ENCODE measurements at places on chromosomes 11 and 22.

DNA sequence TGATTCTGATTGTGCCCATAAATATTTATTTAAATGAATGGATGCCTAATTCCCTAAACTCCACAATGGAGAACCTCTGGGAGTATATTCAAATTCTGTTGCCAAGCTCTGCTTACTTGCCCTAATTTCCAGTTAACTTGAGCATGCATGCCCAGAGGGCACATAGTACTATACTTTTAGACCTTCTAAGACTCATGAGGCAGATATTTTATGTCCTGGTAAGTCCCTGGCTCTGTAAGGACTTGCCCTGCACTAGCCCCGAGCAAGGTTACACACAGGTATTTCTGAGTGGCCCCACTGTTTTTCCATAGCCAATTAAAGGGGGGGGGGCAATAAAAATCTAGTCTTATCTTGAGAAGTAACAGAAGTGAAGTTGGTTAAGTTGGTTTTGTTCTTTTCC lies 21.1 kb upstream of the CAPRIN1 start:
- no peak for DNase-seq

DNA sequence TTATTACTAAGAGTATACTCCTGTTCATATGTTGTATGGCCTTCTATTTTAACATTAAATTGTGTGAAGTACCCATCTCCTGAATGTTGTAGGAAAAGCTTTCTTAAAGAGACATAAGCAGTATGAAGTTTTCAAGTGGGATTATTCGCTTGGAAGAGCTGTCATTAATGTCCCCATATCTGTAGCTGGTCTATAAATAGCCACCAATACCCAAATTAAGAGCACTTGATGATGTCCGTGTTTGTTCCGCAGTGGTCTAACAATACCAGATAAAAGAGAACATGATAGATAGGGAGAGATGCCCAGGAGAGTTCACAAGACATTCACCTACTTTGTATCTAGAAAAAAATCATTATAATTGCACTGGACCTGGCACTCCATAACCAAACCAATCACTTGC lies 527.6 kb downstream of the DLG2 start:
- no peak for DNase-seq

- DNase-seq: no peak
Measured at GRCh38 chr11:125513705-125514265, 17.7 kb upstream of the FEZ1 start.

- no peak for DNase-seq
Measured at GRCh38 chr22:48752451-48753380, 1075.0 kb downstream of the BRD1 start.

DNA sequence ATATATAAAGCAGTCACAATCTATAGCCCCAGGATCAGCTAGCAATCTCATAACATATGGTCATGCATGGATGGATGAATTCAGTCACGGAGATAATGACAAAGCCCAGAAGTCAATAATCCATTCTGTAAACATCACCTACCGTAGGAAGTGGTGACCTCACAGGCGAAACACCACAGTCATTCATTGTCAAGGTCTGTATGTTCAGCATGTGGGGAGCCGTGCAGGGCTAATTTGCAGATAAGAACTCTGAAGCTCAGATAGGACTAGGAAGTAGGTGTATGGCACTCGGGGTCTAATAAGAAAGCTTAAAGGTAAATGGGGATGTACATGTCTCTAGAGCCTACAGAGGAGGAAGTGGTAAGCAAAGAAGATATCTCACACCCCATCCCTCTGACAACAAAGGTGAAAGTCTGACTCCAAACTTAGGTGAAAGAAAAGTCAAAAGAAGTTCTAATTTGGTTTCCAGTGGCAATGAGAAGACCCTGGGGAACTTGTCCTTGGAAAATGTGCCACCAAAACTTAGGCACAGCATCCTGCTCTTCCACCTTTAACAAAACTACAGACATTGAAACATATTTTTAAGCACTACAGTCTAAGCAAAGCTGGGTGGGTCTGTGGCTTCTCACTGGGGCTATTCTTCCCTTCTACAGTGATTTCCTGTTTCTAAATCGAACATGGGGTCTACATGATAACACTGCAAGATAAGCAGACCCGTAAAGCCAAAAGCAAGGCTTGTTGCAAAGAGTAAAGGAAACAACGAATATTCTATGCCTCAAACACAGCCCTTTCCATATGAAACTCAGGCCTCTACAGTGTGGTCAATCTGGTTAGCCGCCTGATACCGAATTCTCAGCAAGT lies 5.2 kb downstream of the CRTAM start:
- DNase-seq: no peak

- DNase-seq: no peak
Measured at GRCh38 chr22:46775850-46776826, 13.7 kb downstream of the TBC1D22A start.

DNA sequence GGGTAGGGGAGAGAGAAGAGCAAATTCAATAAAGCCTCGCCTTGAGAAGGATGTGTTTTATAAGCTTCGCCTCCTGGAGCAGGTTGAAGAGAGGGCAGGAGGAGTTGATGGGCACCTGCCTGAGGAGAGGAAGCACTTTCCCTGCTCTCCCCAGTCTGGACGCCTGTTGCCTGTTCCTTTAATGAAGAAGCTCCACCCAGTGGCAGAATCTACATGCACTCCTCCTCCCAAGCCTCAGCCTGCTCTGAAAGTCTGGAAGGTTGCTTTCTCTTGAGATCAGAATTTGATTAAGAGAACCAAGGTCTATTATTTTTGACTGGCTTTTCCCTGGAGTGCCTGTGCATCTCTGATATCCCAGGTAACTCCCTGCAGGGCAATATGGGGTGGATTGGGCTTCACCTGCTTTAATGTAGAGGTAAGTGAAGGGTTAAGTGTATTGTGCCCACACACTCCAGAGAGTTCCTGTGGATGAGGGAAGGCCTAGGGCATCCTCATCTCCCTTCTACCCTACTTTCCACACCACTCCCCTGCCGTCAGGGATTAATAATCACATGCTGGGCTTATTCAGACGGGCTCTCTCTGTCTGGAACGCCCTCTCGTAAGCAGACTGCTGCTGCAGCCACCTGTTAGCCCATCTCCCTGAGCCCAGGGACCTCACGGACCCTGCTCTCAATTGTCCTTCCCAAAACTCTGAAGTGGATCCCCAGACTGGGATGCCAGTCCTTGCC lies 22.3 kb downstream of the NTM start:
- peak; percentile 18 for DNase-seq

DNA sequence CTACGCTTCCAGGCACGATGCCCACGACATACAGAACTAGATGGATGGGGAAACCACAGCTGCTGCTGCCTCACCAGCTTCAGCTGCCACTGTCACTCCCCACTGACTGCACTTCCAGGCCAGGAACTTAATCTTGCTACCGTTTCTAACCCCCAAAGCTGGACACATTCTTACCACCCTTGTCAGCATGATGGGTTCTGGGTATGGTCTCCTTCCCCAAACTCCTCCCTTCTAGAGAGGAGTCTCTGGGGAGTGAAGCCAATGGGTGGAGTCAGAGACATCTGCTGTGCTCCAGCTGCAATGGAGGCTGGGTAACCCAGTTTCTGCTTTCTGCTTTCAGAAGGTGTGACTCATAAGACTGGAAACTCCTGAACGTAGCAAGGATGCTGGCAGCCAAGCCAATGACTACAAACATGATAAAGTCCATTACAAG lies 87.0 kb upstream of the THY1 start:
- DNase-seq: no peak

DNA sequence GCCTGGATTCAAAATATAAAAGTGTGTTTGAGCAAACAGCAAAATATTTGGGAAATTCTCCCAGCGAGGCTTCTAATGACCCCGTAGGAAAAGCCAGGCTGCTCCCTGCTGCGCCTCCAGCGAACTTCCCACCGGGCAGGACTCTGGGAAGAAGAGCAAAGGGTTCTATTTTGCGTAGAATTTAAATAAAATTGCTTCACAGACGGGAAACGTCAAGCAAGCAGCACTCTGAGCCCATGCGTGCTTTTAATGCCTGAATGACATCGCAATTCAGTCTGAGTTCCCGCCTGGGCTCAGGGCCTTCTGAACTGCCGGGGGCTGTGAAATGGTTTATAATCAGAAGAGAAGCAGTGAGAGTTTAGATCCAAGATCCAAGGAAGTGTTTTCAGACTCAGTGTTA lies 775.1 kb downstream of the BRD1 start:
- DNase-seq: no peak

DNA sequence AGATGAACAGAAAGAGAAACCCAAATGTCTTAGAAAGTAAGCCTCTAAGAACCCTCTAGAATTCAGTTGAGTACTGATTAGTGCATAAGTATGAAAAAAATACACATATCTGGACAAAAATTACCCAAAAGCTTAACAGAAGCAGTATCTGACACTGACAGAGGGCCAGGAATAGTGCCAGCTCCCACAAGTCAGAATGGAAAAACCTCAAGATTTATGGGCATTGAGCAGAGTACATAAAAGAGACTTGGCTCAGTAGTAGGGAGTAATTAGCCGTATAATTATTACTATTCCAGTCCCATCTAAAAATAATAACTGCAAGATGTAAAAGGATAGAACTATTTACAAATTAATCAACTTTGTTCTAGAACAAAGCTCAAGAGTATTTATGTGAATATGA lies 834.5 kb downstream of the FAM181B start:
- DNase-seq: no peak

GRCh38 chr11:94028436-94028835 lies 7.3 kb downstream of the HEPHL1 start:
- no peak for DNase-seq

- no peak for DNase-seq
Measured at GRCh38 chr11:109422870-109423465, 978 bp downstream of the C11orf87 start.

- no peak for DNase-seq
Measured at GRCh38 chr11:94771390-94771789, 3.2 kb downstream of the AMOTL1 start.

- DNase-seq: no peak
Measured at GRCh38 chr22:36469094-36469710, 12.2 kb downstream of the TXN2 start.

GRCh38 chr11:31671681-31672080 lies 139.4 kb downstream of the PAX6 start:
- DNase-seq: no peak

DNA sequence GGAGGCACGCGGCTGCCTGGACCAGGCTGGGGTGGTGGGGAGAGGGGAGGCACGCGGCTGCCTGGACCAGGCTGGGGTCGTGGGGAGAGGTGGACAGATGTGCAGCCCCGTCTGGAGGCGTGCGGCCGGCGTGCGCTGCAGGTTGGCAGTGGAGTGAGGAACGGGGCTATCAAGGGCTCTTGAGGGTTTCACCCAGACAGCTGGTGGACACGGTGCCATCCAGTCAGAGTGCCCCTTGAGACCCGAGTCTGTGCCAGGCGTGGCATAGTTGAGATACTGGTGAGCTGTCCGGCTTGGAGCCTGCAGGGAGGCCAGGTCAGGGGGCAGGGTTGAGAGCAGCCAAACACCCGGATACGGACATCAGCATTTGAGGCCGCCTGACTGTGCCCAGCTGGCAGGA lies 1.5 kb upstream of the GRAMD4 start:
- DNase-seq: no peak

GRCh38 chr22:40491990-40492631 lies 121.7 kb downstream of the SGSM3 start:
- DNase-seq: no peak

DNA sequence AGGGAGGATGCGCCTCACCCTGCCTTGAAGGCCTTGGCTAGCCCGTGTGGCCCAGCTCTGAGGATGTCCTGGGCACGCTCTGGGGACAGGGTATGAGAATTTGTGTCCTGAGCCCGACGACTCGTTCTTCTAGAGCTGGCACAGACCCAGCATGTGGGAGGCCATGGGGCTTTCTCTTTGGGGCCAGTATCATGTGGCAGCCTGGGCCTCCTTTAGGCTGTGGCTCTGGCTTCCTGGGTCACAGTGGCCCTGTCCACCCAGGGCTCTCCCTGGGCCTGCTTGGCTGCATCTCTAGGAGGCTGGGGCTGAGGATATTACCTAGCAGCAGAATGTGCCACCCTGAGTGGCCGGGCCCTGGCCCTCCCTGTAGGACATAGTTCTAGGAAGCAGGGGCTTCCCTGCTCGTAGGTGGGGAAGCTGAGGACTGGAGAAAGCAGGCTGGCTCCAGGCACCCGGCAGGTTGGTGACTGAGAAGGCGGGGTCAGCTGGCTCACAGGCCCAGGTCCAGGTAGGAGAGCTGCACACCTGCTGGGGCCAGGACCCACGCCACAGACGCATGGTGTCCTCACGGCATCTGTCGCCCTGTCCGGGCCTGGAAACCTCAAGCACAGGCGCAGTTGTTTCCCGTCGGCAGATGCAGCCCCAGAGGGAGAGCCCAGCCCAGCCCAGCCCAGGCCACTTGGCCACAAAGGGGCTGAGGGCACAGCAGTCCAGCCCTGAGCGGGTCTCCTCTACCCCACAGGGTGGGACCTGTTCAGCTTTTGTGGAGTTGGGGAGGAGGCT lies 6.8 kb downstream of the CCDC188 start:
- no peak for DNase-seq

- DNase-seq: no peak
Measured at GRCh38 chr11:27926981-27927481, 180.9 kb downstream of the KIF18A start.

DNA sequence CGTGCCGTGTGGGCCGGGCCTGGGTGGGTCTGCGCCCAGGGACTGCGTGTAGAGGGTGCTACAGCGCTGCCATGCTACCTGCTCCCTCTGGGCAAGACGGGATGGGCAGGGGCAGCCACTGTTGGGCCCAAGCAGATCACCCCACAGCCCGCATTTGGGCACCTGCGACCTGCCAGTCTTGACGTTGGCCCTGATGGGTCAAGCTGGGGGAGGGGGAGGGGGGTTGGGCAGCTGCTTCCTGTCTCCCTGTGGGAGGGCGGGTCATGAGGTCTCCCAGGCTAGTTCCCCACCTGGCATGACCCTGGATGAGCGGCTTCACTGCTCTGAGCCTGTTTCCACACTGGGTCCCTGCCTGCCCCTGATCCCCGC lies 2.8 kb upstream of the RPS19BP1 start:
- no peak for DNase-seq

- DNase-seq: peak; percentile 44
Measured at GRCh38 chr11:12287374-12288211, 89.8 kb upstream of the PARVA start.

DNA sequence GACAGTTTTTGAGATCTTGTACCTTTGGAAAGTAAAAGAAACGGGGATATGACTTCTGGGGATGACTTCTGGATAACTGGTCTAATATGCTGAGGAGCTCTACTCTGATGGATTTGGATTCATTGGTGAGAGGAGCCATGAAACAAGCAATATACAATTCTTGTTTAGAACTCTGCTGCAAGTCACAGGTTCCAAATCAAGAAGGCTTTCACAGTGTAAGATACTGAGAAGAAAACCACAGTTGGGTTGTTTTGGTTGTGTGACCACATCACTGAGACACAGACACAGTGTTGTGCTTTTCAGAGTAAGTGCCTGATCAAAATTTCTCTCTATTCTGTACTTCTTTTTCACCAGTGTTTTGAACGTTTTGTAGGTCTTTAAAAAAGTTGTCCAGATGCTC lies 13.1 kb upstream of the UCP2 start:
- no peak for DNase-seq

GRCh38 chr11:66071381-66071801 lies 1.3 kb downstream of the PACS1 start:
- no peak for DNase-seq

DNA sequence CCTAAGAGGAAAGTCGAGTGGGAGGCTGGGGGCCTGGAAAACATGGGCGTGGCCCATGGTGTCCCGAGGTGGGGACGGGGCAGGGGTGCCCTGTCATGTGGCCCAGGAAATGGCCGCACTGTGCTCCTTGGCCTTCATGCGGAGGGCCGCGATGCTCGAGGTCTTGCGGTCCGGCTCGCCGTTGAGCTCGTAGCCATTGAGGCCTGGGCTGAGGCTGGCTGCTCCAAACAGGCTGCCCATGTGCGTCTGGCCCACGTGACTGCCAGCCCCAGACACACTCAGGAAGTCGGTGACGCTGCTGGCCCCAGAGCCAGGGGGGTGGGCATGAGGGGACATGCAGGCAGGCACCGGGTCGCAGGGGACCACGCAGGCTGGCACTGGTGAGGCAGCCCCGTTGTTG lies 45.2 kb downstream of the ALX4 start:
- no peak for DNase-seq

Measured in NCI-H460 (cell line).